ENCODE measurements at places on chromosomes 7 and 10. TPM values are rescaled to one million over a fixed set of nuclear protein-coding genes. Genes with fewer than 3 reads are reported as not detected.

NFE2L3 gene
- total RNA-seq: 5.8 TPM

MPP7 gene
- 24.6 TPM for total RNA-seq

IDI2 gene
- total RNA-seq: not detected

CUZD1 gene
- 0.79 TPM for total RNA-seq

LIPK gene
- 0.13 TPM for total RNA-seq

HMX3 gene
- 0.13 TPM for total RNA-seq

ANKRD61 gene
- not detected for total RNA-seq

CCDC3 gene
- total RNA-seq: 3.7 TPM

CCDC172 gene
- not detected for total RNA-seq

TSPAN15 gene
- total RNA-seq: 12.1 TPM

GIMAP2 gene
- 0.13 TPM for total RNA-seq

MASTL gene
- total RNA-seq: 9.5 TPM

MYO3A gene
- total RNA-seq: not detected

CHAT gene
- not detected for total RNA-seq

DYDC2 gene
- total RNA-seq: not detected

MMD2 gene
- not detected for total RNA-seq

AZGP1 gene
- total RNA-seq: 1.2 TPM

DCLRE1A gene
- 6.8 TPM for total RNA-seq

IMMP2L gene
- total RNA-seq: 19.0 TPM

All from bronchial epithelial cell (primary cell).